ENCODE measurements at places on chromosomes 3 and 15.

- DNase-seq: peak; percentile 26
Observed at GRCh38 chr3:115790759-115791158, 167.4 kb downstream of the GAP43 start.

- DNase-seq: no peak
Observed at GRCh38 chr3:111073218-111073617, 1.6 kb downstream of the NECTIN3 start.

DNA sequence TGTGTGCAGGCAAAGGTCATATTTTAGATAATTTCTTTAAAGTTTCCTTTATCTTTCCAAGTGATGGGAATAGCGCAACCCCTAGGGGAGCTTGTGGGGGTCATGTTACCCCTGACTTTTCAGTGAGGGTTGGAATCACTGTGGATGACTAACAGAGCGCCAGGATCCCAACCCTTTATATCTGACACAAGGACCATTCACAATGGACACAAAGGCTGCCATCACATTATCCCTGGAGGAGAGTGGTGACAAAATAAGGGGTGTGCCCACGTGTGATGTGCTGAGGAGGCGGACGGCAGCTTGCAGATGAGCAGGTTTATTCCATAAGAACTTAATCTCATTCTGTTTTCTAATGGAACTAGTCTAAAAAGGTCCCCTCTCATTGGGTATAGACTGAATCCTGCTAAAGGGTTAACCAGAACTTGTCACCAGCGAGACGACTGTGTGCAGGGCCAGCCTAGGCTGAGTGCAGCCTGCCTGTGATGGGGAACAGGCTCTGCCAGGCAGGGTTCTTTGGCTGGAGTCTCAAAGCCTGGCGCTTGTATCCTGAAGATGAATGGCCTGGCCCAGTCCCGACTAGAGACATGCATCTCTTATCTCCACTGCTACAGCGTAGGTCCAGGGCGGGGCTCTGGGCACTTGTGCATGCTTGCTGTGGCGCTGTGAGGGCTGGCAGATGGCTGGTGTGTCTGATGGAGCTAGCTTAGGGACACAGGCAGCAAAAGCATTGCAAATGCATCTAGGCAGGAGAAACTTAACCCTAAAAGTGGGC lies 50.2 kb downstream of the CHDH start:
- no peak for DNase-seq

DNA sequence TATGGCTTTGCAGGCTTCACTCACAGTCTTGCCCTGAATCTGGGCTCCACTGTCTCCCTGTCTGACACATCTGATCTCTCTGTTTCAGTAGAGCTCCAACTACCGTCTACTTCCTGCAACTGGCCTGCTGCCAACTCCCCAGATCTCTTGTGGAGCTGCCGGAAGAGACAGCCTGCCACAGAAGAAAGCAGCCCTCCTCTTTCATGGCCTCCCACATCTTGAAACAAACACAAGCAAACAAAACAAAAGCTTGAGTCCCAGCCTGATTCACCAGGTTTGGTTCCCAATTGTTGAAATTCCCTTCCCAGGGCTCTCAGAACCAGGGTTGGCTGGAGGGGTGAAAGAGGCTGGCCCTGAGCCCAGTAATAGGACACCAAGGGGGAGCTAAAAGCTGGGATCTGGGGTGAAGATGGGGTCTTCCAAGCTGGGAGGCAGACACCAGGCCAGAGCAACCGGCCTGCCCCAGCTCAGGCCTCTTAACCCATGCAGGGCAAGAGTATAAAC lies 55.3 kb upstream of the CA12 start:
- peak; percentile 91 for DNase-seq

GRCh38 chr15:83685916-83686332 lies 32.0 kb downstream of the ADAMTSL3 start:
- DNase-seq: no peak

Measured in natural killer cell (primary cell).